ENCODE measurements at places on chromosomes 7 and 10.

- no peak for DNase-seq
These were observed 24.7 kb upstream of the WASL start for GRCh38 chr7:123773481-123773880.

DNA sequence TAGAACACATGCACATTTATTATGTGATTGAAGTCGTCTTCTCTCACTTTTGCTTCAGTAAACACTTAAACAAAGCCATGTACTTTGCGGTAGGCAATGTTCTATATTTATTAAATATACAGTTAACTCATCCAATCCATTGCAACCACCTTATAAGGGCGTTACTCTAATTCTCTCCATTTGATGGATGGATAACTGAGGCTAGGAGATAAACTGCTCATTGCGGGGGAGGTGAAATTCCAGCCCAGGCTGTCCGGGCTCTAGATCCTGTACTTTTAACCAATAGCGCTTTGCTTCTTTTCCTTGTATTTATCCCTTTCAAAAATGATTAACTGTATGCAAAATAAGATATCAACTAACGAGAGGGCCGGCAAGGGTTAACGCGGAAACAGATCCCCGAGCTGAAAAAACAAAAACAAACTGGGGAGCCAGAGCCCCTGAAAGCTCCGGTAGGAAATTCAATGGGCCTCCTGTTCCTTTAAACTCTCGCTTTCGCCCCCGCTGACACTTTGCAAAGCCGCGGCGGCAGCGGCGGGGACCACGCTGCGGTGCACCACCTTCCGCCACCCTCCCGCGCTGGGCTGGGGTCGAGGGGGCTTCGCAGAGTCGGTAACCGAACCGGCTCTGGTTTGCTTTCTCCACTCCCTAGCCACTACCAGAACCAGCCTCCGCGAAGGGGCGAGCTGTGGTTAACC, 1.0 kb upstream of the PLXDC2 start:
- no peak for DNase-seq

GRCh38 chr7:142153400-142153799, 41.9 kb downstream of the MGAM2 start:
- DNase-seq = no peak

DNA sequence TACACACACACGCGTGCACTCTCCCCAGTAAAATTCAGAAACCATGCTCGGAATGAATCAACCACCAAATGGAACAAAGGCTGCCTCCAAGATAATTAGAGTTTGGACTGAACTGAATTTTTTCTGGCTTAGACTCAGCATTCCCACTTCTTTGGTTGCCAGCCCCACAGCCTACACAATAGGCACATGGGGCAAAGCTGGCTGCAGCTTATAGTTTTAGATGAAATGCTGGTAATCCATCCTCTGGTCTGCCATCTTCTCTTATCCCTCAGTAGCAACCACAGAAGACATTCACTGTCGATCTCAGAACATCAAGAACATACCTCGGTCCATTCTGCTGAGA, 44.2 kb downstream of the PDE1C start:
- no peak for DNase-seq

DNA sequence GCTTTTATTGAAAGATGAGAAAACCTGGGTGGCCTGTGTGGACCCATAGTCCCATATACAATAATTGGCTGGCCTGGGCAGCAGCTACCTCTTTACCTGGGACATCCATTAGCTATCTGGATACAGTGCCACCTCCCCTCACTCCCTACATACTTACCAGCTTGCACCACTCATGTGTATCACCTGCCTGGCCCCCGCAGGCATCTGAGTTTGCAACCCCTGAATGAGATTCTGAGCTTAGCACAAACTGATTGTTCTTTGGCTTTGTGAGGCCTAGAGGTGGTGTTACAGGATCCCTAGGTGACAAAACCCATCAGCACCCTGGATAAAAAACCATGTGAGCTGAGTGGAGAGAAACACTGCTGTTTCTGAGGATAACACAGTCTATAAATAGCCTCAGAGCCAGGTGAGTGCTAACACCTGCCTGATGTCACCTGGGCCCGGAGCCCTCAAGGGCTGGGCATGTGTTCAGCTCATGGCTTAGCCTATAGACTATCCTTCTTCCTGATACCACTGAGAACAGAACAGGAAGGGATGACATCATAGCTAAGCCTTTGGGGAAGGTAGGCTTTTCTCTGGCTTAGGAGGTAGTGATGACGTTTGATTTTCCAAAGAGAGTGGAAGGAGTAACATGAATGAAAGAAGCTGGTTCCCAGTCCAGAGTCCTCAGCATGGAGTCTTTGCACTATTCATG, 2.6 kb upstream of the PPIF start:
- DNase-seq = peak; percentile 91

- DNase-seq = no peak
These were observed 21.2 kb downstream of the PALD1 start for GRCh38 chr10:70499836-70500167.

DNA sequence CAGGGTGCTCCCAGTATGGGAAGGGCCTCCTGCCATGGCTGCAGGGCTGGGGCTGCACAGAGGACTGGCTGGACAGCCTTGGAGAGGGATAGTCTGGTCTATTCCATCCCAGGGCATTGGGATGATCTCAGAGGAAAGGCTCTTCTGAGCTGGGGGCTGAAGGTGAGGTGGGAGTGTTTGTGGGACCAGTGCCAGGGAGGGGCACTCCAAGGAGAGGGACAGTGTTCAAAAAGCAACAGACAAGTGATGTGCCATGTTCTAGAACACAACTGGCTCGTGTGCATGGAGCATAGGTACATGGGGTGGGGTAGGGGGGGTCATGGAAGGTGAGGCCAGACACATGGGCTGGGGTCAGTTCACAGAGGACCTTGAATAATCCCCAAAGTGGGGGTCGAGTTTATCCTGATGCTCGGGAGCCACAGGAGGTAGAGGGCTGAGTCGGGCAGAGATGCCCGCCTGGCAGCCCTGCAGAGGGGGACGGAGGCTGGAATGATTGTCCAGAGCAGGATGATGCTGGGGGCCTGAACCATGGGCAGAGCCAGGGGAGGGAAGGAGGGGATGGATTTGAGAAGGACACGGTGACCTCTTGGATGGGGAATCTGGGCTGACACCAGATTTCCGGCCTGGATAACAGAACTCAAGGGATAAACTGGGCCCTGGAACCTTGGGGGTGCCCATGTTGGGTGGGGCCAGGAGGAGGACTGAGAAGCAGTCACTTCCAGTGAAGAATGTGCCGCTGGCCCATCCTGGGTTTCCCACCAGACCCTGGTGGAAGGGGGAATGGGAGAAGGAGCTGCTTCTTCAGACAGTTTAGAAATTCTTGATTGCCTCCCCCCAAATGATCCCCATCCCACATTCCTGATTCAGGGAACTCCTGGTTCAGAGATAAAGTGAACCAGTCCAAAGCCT, 50.4 kb downstream of the NEURL1 start:
- no peak for DNase-seq

DNA sequence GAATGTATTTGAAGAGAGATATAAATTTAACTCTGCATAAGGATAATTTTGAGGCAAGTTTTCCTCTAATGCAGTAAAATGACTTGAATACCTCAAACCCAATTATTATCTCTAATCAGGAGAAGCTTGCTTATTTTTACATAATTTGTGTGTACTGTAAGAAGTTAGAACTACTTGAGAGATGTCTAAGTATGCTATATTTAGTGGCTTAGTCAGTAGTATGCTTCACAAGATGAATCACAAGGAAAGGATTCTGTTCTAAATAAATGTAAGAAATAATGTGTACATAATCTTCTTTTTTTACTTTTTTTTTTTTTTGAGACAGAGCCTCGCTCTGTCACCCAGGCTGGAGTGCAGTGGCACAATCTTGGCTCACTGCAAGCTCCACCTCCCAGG, 13.7 kb downstream of the PHTF2 start:
- no peak for DNase-seq

DNA sequence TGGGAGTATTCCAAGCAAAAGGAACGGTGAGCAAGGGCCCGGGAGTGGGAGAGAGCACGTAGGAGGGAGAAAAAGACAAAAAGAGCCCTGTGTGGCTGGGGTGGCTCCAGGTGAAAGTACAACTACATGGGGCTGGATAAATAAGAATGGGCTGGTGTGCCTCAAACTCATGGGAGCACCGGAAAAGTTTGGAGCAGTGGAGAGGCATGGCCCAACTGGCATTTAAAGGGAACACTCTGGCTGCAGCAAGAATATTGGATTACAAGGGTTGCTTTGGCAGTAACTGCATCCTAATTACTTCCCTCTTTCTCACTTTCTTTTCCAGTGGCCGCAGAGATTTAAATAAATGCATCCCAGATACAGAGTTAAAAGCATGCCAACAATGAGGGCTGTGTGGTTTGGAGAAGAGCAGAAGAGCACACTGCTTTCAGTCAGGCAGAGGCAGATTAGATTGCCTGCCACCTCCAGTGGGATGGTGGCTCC, 39.1 kb upstream of the HERPUD2 start:
- no peak for DNase-seq

- no peak for DNase-seq
These were observed 100.3 kb upstream of the CPXM2 start for GRCh38 chr10:123991611-123992570.

- DNase-seq = no peak
These were observed 26.3 kb downstream of the CRCP start for GRCh38 chr7:66140924-66141323.

GRCh38 chr10:126262233-126262838, 125.9 kb downstream of the ADAM12 start:
- no peak for DNase-seq

DNA sequence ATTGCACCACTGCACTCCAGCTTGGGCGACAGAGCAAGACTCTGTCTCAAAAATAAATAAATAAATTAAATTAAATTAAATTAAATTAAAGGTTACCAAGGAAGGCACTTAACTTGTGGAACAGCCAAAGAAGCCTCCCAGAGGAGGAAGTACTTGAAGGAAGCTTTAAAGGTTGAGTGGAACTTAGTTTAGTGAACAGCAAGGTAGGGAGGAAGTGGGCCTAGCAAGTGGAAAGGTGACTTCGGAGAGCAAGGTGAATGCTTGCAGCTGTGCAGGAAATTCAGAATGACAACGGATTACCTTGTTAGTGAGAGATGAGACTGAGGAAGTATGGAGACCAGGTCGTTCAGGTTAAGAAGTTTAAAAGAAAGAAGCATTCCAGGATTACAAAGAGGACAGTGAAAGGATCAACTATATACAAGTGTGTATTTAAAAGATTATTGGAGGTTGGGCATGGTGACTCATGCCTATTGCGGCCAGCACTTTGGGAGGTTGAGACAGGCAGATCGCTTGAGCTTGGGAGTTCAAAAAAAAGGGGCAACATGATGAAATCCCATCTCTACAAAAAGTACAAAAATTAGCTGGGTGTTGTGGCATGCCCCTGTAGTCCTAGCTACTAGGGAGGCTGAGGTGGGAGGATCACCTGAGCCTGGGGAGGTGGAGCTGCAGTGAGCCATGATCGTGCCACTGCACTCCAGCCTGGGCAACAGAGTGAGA, 12.8 kb upstream of the RPEL1 start:
- no peak for DNase-seq

DNA sequence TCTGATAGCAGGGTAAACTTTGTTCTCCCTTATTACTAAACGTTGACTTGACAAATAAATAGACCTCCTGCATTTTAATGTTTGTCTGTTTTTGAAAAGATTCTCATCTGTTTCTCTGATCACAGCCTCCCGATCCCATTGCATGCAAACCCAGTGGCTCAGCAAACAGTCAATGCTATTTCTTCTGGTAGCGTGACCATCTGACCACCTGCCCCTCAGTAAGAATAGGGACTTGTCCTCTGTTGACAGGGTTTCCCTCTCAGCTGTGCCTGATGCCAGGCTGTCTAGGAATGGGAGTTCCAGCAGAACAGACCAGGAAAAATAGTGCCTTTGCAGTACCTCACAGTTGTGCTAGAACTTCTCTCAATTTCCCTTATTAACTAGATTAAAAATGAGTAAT, 40.7 kb upstream of the EBLN1 start:
- DNase-seq = no peak

DNA sequence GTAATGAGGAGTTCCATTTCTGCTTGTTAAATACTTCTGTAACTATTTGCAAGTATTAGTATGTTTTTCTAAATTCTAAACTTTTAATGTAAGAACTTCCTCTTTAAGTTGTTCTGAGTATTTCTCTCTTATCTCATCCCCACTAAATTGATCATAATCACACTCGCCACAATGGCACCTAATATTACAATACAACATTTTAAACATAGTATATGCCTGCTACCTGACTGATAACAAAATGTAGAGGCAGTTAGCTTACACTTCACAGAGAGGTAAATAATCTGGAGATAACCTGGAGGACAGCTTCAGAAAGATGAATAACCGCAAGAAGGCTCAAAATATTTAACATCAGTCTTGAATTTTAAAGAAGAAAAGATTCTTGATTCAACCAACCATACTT, 48.6 kb downstream of the HIBADH start:
- DNase-seq = no peak

DNA sequence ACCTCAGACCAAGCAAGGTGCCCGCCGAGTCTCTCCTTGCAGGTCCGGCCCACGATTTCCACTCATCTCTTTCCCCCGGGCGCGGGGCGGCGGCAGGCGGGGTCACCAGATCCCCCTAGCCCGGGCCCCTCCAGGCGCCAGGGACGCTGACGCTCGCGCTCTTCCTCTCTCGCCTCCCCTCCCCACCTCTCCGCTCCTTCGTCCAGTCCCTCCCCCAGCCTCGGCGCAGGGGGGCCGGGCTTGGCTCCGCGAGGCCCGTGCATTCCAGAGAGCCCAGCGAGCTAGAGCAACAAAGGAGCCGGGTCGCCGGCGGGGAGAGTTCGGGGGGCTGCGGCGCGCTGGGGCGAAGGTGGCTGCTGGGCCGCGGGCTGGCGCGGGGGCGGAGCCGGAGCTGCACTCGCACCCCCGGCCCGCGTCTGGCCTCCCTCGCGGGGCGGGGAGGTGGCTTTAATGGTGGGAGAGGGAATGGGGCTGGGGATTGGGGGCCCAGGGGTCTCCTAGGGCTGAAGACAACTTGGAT, at the start of gene SMO:
Gene SMO (plus strand): TSS at position 262 of the 520 bp plus-strand sequence. CDS start 519 bp downstream, outside the sequence.
- peak; percentile 26 for DNase-seq

- no peak for DNase-seq
These were observed 207.7 kb upstream of the SHH start for GRCh38 chr7:156019776-156020565.

DNA sequence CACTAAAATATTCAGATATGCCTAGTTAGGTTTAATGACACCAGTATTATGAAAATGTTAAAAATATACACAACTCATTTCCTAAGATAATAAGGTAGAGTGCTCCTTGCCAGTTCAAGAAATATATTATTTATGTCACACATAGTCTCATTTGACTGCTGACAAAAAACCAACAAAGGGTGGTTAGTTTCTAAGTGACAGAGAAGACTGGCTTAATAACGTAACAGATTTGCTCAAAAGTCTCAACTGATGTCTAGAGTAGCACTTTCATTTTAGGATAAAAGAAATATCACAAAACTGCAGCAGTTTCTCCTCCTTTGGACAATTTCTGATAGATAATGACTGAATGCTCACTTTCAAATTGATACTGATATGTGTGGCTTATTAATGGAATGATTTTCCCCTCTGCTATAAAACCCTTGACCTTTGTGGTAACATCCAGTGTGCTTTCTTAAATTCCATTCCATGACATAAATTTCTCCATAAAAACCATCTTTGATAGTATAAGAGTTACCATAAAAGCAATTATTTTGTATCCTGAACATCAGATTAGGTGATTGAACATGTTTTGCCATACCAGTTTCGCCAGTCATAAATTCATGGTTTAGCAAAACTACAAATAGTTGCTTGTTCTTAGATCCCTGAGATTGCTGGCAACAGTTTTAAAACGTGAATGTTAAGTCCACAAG, 94.2 kb downstream of the NRBF2 start:
- DNase-seq = no peak
